Activated CD4-positive, alpha-beta memory T cell treated with anti-CD3 and anti-CD28 coated beads for 36 hours (primary cell): ENCODE measurements at places on chromosomes 3 and 15. TPM values are rescaled to one million over a fixed set of nuclear protein-coding genes. Genes with fewer than 3 reads are reported as not detected.

The SRGAP3 gene
- 3.5 TPM for total RNA-seq

The ZPLD1 gene
- total RNA-seq: not detected

DNA sequence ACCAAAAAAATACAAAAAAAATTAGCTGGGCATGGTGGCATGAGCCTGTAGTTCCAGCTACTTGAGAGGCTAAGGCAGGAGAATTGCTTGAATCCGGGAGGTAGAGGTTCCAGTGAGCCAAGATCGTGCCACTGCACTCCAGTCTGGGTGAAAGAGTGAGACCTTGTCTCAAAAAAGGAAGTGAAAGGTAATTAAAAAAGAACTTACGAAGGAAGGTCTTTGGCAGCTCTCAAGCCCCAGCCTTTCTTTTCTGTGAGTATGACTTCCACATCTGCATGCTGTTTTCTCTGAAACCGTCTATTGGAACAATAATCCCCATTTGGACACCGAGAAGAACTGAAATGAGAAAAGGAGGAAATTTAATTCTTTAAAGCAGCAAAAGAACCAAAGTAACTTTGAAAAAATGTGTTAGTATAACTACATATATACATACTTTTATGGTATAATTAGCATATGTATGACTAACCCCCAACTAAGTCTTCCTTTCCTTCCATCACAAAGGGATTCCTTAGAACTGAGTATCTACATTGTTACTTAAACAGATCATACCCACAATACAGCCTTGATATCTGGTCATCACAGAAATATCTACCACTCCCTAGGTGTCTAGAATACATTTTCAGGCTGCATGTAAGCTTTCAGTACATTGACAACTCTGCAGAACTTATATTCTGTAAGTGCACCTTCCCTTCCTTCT lies 50.1 kb downstream of the SETD2 start:
- no peak for DNase-seq

- peak; percentile 56 for DNase-seq
Measured at GRCh38 chr3:182795389-182795782, 2.1 kb downstream of the ATP11B start.

DNA sequence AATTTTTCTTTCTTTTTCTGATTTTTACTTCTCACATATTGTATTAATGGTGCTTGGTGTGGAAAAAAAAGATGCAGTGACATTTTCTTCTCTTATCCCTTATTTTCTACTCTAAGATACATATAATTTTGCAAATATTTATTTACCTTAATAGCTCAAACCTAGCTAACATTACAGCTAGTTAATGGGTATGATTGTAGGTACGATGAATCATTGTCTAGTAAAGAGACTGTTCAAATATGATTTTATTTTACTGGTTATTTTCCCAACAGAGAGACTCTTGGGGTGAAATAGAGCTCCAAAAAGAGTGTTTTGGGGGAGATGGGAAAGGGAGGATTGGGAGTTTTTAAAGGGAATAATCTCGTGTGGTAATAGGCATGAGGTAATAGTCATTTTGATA lies 206.0 kb downstream of the RBMS3 start:
- DNase-seq: no peak

DNA sequence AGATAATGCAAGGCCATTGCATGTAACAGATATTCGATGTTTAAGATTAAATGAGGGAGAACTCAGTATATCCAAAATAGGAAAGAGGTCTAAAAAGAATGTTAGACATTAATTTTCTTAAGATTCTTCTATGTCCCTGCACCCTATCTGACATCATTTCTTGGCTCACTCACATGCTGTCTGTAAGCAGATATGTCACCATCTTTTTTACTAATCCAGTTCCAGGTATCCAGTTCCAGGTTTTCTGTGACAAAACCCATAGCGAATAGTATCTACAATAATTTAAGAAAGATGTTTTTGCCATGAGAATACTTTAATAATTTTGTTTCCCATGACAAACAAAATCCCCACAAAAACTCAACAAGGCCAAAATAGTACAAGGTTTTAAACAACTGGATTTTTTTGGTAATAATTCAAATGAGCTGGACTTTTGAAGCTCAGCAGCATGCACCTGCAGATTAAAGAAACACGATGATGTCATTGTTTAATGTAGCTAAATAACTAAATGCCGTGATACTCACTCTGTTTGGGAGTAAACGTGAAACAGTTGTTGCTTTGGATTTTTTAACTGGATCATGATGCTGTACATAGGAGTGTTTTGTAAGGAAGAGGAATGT lies 867.6 kb downstream of the EPHA3 start:
- DNase-seq: no peak

DNA sequence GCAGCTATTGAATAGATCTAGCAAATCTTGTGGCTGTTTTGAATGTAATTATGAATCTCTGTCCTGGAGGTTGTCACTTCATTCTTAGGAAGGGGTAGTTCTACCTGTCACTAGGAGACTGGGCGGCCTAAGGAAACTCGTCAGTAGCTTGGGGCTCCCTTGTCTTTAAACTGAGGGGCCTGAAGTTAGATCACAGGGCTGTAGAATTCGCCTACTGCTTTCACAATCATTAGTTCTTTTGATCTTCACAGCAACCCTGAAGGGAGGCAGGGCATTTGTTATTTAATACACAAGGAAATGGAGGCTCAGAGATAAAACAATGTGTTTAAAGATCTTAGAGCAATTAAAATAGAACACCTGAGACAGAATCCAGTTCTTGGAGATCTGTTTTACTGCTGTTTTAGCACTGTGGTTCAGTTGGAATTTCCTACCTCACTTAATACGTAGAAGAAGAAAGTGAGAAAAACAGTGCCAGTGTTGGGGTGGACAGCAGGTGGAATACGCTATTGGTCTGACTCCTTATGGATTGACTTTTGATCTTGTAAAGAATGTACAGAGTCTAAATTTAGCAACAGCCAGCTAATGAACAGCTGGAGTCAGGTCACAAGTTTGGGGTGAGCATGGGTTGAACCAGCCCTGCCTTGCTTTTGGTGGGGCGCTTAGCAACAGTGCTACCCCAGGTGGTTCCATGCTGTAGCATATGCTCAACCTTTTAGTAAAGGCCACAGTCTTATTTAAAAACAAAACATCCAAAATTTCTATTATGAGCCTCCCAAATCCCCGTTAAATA lies 71.4 kb upstream of the BHLHE40 start:
- DNase-seq: peak; percentile 44

DNA sequence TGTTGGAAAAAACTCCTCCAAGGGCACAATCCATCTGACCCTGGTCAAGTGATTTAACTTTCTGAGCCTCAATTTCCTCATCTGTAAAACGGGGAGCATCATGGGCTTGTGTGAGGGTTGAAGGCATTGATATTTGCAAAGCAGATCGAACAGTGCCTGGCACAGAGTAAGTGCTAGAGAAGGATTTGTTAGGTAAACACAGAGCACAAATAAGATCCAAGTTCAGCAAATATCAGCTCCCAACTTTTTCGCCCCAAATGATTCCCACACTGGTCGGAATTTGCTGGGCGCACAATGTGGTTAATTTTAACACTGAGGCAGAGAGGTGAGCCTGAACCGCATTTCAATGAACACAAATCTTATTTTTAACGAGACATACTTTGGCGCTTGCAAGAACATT lies 76.3 kb upstream of the ATP2B2 start:
- no peak for DNase-seq
